Activated CD4-positive, alpha-beta T cell treated with anti-CD3 and anti-CD28 coated beads for 1 hour (primary cell): ENCODE measurements at places on chromosomes 6 and 20.

GRCh38 chr6:16132909-16133308 is 4.0 kb downstream of the MYLIP start:
- no peak for DNase-seq

GRCh38 chr20:52454660-52455059 is 263.1 kb upstream of the ZFP64 start:
- DNase-seq, result no peak

GRCh38 chr20:46056970-46057855 is 28.2 kb downstream of the SLC12A5 start:
- DNase-seq, result no peak

DNA sequence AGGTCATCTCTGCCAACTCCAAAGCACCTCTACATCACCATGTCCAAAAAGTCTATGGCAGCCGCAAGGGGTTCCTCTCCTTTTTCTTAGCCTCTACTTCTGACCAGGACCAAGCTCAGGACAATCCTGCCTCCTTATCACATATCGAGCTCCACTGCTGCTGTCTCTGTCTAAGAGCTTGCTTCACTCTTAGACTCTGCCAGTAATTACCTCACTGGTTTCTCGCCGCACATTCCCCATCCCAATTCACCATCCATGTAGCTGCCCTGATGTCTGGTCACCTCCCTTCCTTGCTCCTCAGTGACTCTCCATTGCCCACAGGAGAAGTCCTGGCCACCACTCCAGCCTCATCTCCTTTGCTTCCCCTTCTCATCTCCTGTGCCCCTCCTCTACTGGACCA is 24.1 kb upstream of the PI16 start:
- DNase-seq, result no peak

DNA sequence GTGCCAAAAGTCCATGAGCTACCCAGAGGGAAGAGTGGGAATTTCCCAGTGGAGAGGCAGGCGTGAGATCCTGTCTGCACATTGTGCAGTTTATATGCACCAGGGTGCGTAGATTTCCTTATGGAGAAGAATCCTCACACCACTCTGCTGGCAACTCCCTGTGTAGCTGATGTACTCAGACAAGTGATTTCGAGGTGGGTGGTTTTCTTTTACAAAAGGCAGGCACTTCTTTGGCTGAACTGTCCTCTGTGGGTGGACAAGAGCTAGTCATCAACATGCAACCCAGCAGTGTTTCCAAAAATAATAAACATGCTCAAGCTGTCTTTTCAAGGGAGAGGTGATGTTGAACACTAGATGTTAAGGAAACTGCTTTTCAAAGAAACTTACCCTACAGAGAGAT is 121.7 kb upstream of the NXT1 start:
- no peak for DNase-seq

- DNase-seq, result no peak
Measured at GRCh38 chr6:111562246-111562645, 43.4 kb downstream of the TRAF3IP2 start.

DNA sequence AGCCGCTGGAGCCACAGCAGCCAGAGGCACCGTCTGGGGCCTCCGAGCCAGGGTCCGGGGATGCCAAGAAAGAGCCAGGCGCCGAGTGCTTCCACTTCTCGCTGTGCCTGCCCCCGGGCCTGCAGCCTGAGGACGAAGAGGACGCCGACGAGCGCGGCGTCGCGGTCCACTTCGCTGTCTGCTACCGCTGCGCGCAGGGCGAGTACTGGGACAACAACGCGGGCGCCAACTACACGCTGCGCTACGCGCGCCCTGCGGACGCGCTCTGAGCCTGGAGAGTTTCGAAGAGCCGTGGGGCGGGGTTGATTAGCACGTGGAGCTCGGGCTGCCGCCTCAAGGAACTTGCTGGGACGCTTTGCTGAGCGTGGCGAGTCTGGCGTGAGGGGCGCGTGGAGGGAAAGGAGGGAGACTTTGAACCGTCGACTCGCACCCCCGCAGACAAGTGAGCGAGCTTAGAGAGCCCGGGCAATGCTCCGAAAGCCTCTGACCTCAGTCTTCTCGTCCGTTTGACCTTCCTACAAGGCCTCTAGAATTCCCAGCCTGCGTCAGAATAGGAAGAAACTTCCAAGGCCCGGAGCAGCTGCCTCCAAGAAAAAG is 1.3 kb downstream of the PPP1R3G start:
- DNase-seq, result no peak

DNA sequence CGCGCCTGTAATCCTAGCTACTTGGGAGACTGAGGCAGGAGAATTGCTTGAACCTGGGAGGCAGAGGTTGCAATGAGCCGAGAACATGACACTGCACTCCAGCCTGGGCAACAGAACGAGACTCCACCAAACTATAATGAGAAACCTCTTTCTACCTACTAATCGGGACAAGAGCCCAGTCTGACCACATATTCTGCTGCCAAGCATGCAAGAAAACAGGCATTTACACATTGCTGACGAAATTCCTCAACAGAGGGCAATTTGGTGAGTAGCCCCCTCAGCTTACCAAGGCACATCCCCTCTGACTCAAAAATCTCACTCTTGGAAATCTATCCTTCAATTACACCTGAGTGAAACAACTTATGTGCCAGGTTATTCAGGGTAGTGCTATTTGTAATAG is 81.2 kb downstream of the SLC23A2 start:
- DNase-seq, result no peak

- no peak for DNase-seq
Measured at GRCh38 chr6:28580475-28580874, 54.8 kb downstream of the GPX5 start.

- peak; percentile 61 for DNase-seq
Measured at GRCh38 chr20:3744806-3745685, 12.6 kb downstream of the HSPA12B start.

DNA sequence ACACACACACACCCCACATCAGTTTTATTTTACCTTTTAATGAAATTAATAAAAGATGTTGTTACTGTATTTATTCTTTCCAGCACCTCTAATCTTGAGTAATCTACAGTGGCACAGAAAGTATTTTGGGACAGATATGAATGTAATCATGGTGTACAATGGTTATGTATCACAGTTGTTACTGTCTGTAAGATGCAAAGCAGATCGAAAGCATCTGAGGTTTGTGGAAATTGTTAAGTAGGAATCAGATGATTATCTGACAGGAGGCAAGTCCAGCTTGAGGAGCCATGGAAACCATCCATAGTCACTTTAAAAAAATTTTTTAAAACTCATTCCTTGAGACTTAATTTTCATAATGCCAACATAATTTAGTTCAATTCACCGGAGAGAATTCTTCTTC is 636.3 kb upstream of the MARCKS start:
- no peak for DNase-seq

- DNase-seq, result no peak
Measured at GRCh38 chr6:78400076-78400475, 467.3 kb upstream of the IRAK1BP1 start.

- DNase-seq, result no peak
Measured at GRCh38 chr6:157586476-157587126, 205.6 kb downstream of the ZDHHC14 start.

DNA sequence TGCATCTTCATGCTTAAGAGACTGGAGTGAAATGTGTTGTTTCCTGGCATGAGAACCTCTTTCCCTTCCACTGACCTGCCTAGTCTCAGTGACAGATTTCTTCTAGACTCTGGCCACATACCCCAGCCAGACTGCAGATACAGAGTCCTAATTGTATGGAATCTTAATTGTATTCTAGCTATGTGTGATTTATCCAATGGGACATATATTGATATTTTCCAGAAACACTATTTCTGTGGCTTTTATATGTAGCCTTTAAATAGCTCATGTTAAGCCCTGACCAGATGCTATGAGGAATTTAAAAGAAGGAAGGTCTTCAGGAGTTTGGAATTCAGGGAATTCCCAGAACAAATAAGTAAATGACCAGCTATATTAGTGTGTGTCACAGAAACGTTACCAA is 99.0 kb downstream of the FIG4 start:
- DNase-seq, result no peak

- no peak for DNase-seq
Measured at GRCh38 chr6:147549531-147549930, 41.0 kb downstream of the SAMD5 start.

GRCh38 chr6:44476849-44477248 is 89.3 kb downstream of the CDC5L start:
- DNase-seq, result no peak

DNA sequence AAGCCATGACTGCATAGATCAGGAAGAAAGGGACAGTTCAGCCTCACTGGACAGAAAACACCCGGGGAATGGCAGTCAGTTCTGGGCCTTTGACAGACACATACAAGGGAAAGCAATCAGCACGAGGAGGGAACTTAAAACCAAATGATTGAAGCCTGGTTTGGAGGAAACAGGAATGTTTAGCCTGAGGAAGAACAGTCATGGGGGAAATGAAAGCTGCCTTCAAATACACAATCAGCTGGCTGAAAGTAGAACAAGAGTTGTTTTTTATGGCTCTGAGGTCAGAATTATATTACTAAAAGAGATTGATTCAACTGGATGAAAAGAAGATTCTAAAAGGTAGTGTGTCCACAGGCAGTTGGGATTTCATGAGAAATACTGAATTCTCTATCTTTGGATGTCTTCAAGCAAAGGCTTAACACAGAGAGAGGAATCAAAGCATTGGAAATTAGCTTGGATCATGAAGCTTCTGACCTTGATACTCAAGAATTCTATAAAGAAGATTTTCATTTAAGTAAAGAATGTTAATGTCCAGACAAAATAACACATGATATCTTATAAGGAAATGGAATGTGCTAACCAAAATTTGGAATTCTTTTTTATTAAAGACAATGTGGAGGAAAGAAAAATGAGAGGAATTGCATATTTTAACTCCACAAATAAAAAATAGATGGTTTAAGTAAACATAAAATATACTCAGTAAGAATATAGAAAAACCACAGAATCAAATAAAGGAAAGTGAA is 216.6 kb downstream of the IBTK start:
- DNase-seq, result no peak

DNA sequence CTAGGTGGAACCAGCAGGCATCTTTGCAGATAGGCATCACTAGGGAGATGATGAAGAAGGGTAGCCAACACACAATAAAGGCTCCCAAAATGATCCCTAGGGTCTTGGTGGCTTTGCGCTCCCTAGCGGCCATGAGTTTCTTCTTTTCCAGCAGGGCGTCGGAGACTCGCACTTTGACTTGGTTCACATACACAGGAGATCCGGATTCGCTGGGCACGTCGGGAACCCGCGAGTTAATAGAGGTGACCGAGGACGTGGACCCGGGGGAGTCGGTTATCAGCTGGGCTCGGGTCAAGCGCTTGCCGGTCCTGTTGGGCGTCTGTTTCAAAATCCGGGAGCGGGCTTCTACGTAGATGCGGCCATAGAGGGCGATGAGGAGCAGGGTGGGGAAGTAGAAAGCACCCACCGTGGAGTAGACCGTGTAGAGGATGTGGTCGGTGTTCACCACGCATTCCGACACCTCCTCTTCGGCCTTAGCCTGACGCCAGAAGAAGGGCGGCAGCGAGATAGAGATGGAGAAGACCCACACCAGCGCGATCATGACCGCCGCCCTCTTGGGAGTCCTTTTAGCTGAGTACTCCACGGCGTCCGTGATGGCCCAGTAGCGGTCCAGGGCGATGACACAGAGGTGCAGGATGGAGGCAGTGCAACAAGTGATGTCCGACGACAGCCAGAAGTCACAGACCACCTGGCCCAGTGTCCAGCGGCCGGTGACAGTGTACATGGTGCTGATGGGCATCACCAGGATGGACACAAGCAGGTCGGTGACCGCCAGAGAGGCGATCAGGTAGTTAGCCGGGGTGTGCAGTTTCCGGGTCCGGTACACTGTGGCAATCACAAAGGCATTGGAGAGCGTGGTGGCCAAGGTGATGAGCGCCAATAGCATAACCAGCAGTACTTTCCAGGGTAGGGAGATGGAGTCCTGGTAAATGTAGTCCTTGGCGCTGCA is 658 bp downstream of the HTR1B start:
- no peak for DNase-seq

DNA sequence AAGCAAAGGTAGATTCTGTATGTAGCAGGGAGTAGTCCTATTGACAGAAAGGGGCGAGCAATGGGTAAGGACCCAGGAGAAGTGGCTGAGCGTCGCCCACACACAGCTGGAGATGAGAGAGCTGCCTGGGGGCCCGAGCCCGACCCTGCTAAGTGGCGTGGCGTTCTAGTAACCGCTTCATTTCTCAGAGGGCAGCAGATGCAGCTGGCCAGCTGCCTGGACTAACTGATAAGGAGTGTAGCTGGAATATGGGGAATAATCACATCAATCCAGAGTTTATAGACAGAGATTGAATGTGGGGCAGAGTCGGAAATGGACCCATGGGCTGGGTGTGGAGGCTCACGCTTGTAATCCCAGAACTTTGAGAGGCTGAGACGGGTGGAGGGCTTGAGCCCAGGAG is 64.4 kb downstream of the EZR start:
- DNase-seq, result no peak

- no peak for DNase-seq
Measured at GRCh38 chr6:100753421-100753820, 127.7 kb downstream of the ASCC3 start.

GRCh38 chr6:169780571-169781091 is 29.2 kb downstream of the ERMARD start:
- DNase-seq, result no peak

DNA sequence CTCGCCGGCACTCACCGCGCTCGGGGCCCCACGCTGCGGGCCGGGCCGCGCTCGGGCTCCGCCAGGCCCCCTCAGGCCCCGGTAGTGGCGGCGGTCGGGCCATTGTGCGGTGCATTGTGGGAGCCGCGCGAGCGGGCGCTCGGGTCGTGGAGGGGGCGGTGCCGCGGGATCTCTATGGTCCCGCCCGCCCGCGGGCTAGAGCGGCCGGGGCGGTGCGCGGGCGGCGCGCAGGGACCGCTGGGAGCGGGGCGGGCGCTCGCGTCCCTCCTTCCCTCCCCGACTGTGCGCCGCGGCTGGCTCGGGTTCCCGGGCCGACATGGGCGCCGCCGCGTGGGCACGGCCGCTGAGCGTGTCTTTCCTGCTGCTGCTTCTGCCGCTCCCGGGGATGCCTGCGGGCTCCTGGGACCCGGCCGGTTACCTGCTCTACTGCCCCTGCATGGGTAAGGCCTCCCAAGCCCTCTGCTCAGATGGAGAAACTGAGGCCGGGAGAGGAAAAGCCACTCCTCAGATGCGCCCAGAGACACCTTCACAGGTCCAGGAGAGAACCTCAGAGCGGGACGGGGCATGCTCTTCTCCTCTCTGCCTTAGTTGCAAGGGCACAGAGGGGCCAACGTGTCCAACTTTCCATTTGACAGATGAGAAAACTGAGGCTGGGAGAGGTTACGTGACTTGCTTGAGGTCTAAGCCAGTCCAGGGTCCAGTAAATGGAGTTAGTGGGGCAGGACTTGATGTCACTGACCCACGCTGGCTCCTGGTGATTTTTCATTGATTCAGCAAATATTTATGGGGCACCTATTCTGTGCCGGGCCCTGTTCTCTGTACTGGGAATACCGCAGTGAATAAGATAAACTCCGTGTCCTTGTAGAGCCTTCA is at the start of the genes PLAGL2 and POFUT1:
Gene PLAGL2 (minus strand): TSS at position 118 of the 873 bp plus-strand sequence. CDS start 5,565 bp downstream, outside the sequence.
Gene POFUT1 (plus strand): TSS at position 255 of the 873 bp plus-strand sequence. CDS start 62 bp downstream, at position 317.
- peak; percentile 84 for DNase-seq

DNA sequence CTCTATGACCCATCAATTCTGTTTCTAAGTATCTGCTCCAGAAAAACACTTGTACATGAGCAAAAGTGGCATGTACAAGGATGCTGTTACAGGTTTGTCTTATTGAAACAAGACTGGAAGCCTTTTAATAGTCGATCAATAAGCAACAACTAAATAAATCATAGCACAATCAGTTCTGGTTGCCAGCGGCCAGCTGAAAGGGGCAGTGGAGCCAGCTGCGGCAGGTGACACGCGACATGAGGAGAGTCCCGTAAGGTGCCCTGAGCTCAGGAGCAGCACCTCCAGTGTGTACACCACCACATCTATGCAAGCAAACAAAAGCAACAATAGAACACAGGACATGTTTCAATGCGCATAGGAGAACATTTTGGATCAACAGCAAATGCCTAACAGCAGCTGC is 20.7 kb upstream of the NNAT start:
- no peak for DNase-seq
